ENCODE measurements at places on chromosomes 3 and 15.

- DNase-seq = no peak
Observed at GRCh38 chr15:66599536-66600239, 33.9 kb upstream of the LCTL start.

- peak; percentile 42 for DNase-seq
Observed at GRCh38 chr15:71443538-71443937, 328.3 kb downstream of the THSD4 start.

GRCh38 chr3:127137757-127138536, 55.0 kb upstream of the PRR23E start:
- no peak for DNase-seq

- no peak for DNase-seq
Observed at GRCh38 chr3:188394623-188395022, 240.7 kb downstream of the LPP start.

- no peak for DNase-seq
Observed at GRCh38 chr3:39193391-39193790, 996 bp upstream of the XIRP1 start.

- no peak for DNase-seq
Observed at GRCh38 chr3:25120665-25121064, 307.4 kb upstream of the RARB start.

GRCh38 chr3:29527246-29527645, 246.4 kb downstream of the RBMS3 start:
- no peak for DNase-seq

GRCh38 chr15:29849716-29850115, 27.4 kb upstream of the TJP1 start:
- DNase-seq = no peak

DNA sequence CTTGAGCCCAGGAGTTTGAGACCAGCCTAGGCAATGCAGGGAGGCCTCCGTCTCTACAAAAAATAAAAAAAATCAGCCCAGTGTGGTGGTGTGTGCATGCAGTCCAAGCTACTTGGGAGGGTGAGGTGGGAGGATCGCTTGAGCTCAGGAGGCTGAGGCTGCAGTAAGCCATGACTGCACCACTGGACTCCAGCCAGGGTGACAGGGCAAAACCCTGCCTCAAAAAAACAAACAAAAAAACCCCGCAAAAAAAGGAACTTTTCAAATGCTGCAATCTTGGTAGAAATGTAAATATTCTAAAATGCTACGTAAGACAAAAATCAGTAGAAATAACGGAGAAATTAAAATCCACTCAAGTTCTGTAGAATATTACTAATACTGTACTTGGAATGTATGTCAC, 108.1 kb upstream of the MELTF start:
- DNase-seq = no peak

DNA sequence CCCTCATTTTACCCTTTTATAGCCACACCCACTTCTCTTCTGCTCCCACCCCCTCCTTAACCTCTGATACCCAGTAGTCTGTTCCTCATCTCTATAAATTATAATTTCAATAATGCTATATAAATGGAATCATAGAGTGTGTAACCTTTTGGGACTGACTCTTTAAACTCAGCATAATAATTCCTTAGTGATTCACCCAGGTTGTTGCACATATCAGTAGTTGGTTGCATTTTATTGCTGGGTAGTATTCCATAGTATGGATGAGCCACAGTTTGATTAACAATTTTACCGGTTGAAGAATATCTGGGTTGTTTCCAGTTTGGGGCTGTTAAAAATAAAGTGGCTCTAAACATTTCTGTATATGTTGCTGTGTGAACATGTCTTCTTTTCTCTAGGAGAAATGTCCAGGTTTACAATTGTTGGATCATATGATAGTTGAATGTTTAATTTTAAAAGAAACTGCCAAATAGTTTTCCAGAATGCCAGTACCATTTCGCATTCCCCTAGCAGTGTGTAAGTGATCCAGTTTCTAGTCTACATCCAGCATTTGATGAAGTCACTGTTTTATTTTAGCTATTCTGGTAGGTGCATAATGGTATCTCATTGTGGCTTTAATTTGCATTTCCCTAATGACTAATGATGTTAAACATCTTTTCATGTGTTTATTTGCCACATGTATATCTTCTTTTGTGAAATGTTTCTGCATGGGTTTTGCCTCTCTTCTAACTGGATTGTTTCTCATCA, 68.5 kb downstream of the VPS8 start:
- no peak for DNase-seq

GRCh38 chr3:180253283-180253682, 216.5 kb upstream of the PEX5L start:
- no peak for DNase-seq

All from DND-41 (cell line).